Nephron progenitor cell (in vitro differentiated cells): ENCODE measurements at places on chromosomes 11 and 22.

DNA sequence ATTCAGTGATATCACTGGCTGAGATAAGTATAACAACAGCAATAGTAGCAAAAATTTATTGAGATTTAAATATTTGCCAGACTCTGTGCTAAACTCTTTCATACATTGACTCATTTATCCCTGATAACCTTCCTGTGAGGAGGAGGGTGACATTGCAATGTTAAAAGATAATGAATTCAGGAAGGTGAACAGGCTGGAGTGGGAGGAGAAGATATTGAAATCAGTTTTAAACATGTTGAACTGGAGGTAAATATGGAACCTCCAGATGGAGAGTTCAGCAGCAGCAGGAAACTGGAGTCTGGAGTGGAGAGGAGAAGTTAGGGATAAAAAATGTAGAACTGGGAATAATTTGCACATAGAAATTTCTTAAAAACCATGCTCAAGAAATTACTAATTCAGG is 142.0 kb upstream of the FAT3 start:
- no peak for DNase-seq

GRCh38 chr11:102390667-102391465 is 43.9 kb downstream of the BIRC2 start:
- DNase-seq: peak; percentile 68

GRCh38 chr22:22002526-22003055 is 20.0 kb upstream of the TOP3B start:
- DNase-seq: no peak

DNA sequence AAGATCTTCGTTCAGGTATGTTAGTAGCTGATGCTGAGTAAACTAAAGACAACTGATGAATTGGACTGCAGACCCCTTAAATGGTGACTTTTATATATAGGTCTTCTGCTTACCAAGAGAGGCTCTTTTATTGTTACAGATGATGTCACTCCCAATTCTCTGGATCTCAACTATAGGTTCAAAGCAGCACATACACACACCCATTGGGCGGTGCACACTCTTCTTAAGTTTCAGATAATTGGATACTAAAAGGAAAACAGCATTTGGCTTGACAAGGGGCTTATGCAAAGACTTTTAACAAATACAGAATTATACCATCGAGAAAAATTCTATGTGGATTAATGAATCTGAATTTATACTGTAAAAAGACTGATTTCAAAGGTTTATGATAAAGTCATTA is at the start of gene PTH:
TSS of gene PTH (minus strand) at position 69 of the 400 bp plus-strand sequence. CDS start 3,142 bp downstream, outside the sequence.
- DNase-seq: no peak

GRCh38 chr11:128388206-128388815 is 199.0 kb downstream of the ETS1 start:
- DNase-seq: peak; percentile 11
